Gastroesophageal sphincter (tissue), 4 donors: ENCODE measurements at places on chromosomes 3 and 15.

GRCh38 chr15:63048115-63048775 lies 5.7 kb downstream of the TPM1 start:
- peak; percentile 71 for ATAC-seq

DNA sequence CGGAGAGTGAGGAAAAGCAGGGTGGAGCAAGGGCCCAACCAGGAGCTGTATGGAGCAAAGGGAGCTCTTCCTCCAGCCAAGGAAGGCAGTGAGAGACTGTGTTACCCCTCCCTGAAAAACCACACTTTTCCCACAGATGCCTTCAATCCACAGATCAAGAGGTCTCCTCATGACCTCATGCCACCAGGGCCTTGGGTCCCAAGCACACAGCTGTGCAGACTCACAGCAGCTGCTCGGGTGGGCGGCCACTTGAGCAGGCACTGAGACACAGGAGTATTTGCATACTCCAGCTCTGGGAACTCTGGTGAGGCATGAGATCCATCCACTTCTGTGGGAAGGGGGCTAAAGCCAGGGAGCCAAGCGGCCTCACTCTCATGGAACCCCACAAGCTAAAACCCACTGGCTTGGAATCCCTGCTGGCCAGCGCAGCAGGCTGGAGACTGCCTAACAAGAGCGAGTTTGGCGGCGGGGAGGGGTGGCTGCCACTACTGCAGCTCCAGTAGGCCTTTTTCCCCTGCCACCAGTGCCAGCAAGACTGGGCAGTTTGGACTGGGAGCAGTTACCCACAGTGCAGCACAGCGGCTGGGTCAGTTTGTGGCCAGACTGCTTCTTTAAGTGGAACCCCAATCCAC lies 880.6 kb upstream of the ARPP21 start:
- ATAC-seq, result no peak

GRCh38 chr3:72591522-72592421 lies 256.5 kb downstream of the SHQ1 start:
- ATAC-seq, result peak; percentile 57

- no peak for ATAC-seq
Observed at GRCh38 chr3:171494457-171495109, 34.4 kb upstream of the TNIK start.
